CD4-positive, alpha-beta T cell treated with Interferon gamma for 1 hour (primary cell): ENCODE measurements at places on chromosomes 4 and X.

DNA sequence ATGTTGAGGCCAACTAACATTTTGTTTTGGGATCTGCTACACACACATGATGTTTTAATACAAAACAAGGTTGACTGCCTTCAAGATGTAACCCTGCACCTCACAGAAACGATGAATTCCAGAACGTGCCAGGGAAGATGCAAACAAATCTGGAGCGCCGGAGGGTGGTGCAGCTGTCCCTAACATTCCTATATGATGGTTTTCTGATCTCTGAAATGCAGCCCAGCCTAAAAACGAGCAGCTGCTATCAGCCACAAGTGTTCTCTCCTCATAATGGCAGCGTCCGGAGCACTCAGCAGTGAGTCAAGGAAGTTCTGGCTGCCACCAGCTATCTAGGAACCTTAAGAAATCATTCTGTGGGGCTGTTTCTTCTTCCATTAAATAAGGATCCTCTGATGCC, 333.4 kb downstream of the NR3C2 start:
- DNase-seq, result no peak

DNA sequence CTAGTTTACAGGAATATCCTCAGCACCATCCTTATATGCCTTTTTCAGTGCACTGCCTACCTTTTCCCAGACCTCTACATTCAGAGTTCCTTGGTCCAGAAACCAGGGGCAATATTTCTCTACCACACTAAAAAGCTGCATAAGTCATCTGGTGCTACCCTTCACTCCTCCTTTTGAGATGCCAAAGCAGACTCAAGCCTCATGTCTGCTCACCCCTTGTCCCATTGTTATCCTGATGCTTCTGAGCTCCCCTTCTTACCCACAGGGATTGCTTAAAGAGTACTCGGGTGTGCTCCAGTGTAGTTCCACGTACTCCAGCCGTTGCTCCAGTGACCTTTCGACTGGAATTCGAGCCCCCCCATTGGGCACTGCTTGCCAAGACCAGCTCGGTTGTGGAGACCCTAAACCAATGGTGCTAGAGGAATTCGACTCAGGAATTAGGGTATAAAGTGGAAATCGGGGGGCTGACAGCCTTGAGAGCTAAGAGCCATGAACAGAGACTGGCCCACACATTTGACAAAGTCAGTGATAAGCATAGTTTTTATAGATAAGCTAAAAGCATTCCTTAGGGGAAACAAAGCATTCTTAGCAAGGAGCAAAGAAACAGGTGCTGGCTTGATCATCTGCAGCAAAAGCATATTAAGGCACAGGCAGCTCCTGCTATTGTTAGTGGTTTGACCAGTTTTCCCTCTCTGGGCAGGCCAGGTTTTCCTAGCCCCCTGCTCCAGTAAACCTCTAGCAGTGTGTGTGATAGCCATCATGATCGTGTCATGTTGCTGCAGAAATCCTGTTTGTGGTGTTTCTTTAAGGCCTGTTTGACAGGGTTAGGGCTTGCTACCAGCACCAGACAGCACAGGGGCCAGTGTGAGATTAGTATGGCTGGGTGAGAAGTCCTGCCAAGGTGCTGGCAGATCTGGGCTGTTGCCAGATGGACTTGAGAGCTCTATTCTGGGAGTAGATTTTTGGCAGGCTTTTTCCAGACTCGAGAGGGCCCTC, 57.5 kb upstream of the WDR1 start:
- DNase-seq, result no peak

- no peak for DNase-seq
Measured at GRCh38 chr4:152672206-152673092, 7.3 kb downstream of the TMEM154 start.

DNA sequence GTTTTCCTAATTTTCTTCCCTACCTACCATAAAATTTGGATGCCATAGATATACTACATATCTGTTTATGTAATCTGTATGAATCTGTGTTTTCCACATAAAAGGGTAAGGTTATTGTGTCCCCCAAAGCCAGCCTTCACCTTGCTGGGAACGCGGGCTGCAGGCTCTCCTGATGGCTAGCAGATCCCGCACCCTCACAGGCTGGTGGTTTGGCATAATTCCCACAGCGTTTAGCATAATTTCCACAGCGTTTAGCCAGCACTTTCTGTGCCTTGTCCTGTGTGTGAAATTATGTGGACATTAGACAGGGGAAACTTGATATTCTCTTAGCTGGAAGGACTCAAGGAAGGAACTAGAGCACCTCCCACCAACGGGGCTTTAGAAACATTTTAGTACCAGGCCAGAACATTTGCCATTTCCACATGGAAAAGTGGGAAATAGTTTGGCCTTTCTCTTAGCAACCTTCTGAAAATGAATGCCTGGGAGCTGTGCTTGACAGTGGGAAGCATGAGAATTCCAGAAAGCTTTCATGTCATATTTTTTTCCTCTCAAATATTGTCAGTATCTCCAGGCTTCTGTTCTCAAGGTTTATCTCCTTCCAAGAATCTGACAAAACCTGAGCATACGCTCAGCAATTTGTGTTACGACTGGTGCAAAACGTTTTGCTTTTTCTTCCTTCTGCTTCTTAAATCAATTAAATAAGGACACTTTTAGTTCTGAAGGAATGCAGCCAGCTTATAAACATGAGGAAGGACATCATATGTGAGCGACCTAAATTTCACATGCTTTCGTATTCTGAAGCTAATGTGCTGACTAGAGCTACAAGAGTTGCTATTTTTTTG, 67.9 kb downstream of the STK32B start:
- no peak for DNase-seq

- no peak for DNase-seq
Measured at GRCh38 chr4:15714646-15715435, 12.0 kb downstream of the BST1 start.

GRCh38 chr4:179766938-179767337, 2324.7 kb upstream of the AGA start:
- no peak for DNase-seq

DNA sequence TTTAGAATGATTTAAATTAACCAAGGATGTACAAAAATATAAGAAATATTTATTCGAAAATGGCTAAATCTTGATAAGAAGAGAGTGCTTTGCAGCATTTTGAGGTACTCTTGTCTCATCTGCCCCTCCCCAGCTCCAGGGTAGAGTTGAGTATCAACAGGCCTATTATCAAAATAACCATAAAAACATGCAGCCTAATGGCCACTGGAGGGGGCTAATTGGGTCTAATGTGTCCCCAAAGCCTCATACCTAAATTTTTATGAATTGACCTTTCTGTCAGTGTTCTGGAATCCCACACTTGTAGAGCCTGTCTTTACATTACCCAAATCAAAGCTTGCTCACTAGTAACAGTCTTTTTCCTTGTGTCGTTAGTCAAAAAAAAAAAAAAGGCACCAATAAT, 544.9 kb upstream of the CPXCR1 start:
- DNase-seq, result no peak
